Fibroblast of villous mesenchyme (primary cell): ENCODE measurements at places on chromosomes 1 and 21.

DNA sequence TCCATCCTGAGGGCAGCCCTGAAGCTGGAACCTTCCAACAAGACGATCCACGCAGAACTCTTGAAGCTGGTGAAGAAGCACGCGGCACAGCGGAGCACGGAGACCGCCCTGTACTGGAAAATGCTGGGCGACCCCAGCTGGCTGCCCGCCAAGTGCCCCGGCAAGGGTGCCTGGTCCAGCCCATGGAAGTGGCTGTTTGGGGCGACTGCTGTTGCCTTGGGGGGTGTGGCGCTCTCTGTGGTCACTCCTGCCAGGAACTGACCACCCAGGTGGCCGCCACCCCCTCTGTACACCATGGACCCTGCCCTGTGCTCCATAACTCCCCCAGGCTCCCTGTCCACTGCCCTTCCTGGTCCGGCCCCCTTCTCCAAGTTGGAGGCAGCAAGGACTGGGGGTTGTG lies 90.8 kb downstream of the PPP1R12B start:
- DNase-seq: no peak

- DNase-seq: no peak
Measured at GRCh38 chr21:34618941-34619340, 4.0 kb upstream of the RCAN1 start.

GRCh38 chr1:230621324-230622030 lies 20.8 kb upstream of the COG2 start:
- DNase-seq: no peak

DNA sequence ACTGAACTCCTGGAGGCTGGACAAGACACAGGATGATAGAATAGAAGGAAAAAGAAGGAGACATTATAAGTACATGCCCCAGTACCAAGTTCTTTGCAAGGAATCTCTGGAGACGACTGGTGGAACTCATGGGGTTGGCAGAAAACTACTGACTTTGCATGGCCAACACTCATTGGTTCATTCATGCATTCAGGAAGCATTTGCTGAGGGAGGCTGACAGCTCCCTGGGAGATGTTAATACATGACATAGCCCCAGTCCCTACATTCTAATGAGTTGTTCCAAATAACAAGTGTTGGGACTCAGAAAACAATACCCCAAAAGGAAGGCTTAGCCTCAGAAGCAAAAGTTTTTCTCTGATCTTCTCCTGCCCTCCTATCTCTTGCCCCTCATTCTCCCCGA lies 172.8 kb upstream of the IRF2BP2 start:
- DNase-seq: peak; percentile 8

GRCh38 chr1:47756006-47756405 lies 241.2 kb downstream of the TRABD2B start:
- no peak for DNase-seq

- DNase-seq: no peak
Measured at GRCh38 chr1:24932284-24932683, 2.2 kb upstream of the RUNX3 start.

DNA sequence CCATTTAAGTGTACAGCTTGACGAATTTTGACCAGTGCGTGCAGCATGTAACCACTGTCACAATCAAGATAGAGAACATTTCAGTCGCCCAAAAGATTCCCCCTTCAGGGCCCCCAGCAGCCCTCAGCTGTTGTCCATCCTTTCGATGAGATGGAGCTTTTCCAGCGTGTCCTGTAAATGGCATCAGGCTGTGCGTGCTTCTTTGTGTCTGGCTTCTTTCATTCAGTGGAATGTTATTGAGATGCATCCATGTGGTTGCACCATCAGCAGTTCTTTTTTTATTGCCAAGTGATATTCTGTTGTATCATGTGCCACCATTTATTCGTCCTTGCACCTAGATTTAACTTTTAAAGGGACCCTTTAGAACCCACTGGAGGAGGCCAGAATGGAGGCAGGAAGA lies 21.9 kb downstream of the UBE2Q1 start:
- DNase-seq: no peak

- DNase-seq: no peak
Measured at GRCh38 chr1:59609245-59609644, 205.5 kb upstream of the HOOK1 start.

DNA sequence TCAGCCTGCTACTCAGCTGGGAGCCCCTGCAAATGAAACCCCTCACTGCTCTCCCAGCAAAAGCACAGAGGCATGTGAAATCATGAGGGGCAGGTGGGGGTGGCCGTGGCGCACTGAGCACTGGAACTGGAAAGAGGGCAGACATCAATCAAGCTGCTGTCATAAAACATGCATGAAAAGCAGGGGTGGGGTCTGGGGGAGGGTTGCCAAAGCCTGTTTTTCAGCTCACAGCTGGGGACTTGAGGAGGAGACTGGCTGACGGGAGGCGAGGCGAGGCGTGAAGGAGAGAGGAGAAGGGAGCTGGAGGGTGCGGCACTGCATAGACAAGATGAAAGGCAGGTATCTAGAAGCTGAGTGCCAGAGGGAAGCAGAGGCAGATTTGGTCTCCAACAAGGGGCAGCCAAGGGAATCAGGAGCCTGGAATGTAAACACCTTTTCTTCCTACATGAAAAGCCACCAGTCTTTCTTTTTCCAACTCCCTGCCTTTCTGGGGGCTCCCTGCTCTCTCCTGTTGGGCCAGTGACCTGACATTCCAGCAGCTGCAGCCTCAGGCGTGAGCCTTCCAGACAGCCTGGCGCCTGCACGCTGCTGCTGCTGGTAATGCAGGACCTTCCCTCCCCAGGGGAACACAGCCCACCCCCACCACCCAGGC lies 87.0 kb downstream of the NMNAT2 start:
- no peak for DNase-seq

DNA sequence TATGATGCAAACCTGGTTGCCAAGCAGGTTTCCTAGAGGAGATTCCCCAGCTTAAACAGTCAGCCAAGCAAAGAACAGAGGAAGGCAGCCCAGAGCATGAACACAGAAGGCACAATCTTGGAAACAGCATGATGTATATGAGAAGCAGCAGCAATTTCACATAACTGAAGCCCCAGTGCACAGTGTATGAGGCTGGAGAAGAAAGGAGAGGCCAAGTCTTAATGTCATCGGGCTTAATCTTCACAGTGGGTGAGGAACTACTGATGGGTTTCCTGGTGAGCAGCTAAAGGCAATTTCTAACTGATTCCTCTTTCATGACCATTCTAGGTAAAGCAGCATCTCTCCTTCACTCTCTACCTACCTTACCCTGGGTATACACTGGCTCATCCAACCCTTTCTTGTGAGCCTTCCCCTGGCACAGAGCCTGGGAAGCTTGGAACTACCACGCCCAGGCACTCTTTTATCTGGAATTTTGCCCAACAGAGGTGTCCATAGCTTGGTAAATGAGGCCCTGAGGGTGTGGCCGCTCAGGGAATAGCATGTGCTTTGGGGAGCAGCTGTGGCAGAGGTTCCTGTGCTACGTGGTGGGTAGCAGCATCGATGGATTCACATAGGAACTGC lies 22.0 kb downstream of the FYB2 start:
- no peak for DNase-seq

- peak; percentile 54 for DNase-seq
Measured at GRCh38 chr1:185645162-185645640, 89.0 kb upstream of the HMCN1 start.

GRCh38 chr1:245263529-245264095 lies 108.8 kb downstream of the KIF26B start:
- no peak for DNase-seq
